HCEC 1CT (cell line): ENCODE measurements at places on chromosomes 4 and X.

DNA sequence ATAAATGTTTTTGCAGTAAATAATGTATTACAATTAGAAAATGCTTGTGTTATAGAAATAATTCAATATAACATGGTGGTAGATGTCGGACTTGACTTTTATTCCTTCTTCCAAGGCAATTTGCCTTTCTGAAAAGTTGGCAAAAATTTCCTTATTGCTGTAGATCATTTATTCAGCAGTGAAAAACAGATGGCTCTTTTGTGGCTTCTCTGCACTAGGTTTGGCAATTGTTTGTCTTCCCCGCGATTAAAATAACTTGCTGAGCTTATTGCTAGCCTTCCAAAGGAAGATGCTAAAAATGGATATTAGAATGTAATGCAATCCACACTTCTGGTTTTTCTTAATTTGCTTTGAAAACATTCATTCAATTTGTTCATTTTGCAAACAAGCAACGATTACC is 1977.9 kb upstream of the ADGRL3 start:
- DNase-seq: no peak

DNA sequence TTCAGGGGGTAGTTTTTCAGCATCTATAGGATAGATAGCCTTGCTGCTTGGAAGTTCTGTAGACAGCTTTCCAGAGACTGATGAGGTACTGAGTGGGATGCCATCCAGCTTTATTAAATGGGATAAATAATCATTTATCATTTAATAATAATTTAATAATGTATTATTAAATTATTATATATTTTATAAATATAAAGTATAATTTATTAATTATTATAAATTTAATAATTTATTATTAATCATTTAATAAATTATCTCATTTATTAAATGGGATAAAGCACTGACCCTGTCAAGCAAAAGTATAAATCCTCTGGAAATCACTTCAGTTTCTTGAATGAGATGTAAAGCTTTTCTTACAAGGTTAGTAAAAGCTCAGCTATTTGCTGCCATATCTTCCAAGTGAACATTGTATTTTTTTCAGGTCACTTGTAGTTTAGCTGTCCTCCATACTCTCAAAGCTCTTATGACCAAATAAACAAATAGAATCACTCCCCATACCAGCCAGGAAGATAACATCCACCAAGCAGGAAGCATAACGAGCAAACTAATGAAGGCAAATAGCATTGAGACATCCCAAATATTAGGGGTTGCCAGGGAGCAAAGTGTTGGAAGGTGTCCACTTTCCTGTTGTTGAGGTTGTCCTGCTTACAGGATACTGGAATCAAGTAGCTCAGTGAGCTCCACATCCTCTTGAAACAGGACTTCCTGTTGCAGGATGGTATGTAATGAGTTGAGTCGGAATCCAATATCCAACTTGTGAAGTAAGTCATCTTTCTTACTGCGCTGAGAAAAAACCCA is 88.9 kb downstream of the ZNF674 start:
- no peak for DNase-seq

GRCh38 chr4:98656886-98657285 is 1.5 kb downstream of the TSPAN5 start:
- DNase-seq: no peak

DNA sequence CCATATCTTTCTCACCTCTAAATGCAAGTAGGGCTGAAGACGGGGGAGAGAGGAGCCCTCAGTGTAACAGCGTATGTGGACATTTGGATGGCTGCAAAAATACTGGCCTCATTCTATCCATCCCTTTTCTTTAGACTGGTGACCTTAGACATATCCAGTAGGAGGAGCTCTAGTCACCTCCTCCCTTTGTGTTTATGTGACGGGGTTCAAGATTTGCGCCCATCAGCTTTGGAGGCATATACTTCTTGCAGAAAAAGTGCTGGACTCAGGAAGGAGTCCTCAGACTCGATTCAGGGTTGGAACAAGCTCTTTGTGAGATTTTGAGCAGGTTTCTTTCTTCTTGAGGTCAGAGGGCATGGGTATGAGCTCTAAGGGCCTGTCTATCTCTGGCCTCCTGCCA is 86.2 kb downstream of the MAMLD1 start:
- DNase-seq: no peak

DNA sequence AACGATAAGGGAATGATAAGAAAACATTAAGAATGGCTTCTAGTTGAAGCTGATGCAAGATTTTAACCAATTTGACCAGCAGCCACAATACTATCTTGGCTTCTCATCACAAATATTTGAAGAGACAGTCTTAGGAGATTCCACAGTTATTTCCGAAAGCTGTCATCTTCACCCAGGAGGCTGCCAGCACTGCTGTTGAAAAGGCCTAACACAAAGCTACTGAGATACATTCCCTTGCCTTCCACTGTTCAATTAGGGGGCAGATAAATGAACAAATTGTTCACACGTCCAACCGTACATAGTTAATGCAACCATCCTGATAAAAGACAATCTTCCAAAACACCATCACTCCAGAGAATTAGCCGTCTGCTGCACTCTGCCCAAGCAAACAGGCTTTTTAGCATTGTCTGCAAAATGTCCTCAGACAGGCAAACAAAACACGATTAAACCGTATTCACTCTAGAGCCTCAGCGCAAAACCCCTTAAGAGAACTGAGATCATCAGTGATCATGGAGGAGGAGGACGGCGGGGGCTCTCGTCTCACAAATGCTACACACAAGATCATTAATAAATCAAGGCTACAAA is 189.8 kb upstream of the PSAPL1 start:
- no peak for DNase-seq

- DNase-seq: peak; percentile 65
Measured at GRCh38 chr4:174578366-174578765, 56.1 kb upstream of the HPGD start.

- DNase-seq: no peak
Measured at GRCh38 chr4:175380841-175381240, 431.2 kb downstream of the GPM6A start.

DNA sequence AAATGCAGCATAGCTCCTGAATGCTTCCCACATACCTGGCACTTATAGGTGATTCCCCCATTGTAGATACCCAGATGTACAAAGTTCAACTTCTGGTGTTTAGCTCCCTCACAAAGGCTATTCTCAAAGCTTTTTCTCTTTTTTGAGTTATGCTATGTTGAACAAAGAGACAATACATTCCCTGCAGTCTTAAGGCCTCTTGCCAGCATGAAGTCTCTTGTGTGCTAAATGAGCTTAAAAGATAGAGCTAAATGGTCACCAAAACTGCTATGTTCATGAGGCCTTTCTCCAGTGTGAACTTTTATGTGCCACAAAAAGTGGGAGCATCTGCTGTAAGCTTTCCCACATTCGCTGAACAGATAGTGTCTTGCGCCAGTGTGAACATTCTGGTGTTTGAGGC is 111.2 kb upstream of the TMEM47 start:
- no peak for DNase-seq

- no peak for DNase-seq
Measured at GRCh38 chr4:8319731-8320385, 50.3 kb downstream of the HTRA3 start.

- DNase-seq: no peak
Measured at GRCh38 chrX:103729015-103729414, 18.3 kb downstream of the TMEM31 start.

DNA sequence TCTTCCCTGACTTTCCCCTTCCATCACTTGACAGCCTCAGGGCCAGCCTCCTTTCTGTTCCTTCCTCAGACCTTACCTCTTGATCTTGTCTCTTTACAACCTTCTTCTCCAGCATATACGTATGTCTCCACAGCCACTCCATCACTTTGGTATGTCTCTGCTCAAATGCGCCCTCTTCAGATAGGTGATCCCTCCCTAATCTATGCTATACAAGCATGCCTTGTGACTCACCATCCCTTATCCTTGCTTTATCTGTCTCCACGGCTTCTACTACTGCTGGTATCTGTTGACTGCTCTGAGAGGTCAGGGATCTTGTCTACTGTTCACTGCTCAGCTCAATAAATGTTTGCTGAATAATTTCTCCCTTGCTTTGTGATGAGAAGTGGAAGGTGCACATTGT is 9.0 kb downstream of the ARAP2 start:
- DNase-seq: no peak

GRCh38 chr4:102620697-102621497 is 119.7 kb downstream of the NFKB1 start:
- peak; percentile 71 for DNase-seq

GRCh38 chrX:11447418-11447817 is 154.2 kb downstream of the AMELX start:
- DNase-seq: no peak

- DNase-seq: no peak
Measured at GRCh38 chrX:139018436-139018835, 306.9 kb upstream of the FGF13 start.

- DNase-seq: no peak
Measured at GRCh38 chr4:117447925-117448324, 362.5 kb upstream of the TRAM1L1 start.

DNA sequence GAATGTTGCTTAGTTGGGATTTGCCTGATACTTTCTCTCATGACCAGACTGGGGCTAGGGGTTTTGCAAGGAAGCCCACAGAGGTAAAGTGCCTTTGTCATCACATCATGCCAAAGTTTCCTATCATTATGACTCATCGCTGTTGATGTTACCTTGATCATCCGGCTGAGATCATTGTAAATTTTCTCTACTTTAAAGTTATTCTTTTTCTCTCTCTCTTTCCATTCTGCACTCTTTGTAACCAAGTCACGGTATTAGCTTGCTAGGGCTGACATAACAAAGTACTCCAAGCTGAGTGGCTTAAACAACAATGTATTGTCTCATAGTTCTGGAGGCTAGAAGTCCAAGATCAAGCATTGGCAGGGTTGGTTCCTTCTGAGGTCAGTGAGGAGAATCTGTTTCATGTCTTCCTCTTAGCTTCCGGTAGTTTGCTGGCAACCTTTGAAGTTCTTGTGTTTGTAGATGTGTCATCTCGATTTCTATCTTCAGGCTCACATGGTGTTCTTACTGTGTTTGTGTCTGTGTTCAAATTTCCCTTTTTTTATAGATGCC is 113.0 kb downstream of the DTHD1 start:
- no peak for DNase-seq

DNA sequence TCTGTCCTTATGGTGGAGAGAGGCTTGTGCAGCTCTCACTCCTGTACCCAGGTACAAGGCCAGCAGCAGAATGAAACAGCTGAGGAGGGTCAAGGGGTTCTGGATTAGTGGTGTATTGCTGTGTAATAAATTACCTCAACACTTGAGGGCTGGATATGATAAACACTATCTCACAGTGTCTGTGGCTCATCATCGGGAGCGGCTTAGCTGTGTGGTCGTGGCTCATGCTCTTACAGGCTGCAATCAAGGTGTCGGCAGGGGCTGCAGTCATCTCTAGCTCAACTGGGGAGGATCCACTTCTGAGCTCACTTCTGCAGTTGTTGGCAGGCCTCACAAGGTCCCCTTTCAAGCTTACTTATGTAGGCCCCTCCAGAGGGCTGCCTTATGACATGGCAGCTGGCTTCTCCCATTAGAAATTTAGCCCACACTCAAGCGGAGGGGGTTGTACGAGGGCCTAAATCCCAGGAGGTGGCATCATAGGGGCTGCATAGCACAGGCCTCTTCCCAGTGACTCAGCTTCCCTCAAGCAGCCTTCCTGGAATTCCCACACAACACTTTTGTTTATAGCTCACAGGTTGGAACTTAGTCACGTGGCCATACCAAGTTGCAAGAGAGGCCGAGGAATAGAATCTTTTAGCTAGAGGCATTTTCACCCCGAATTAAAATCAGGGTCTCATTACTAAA is 148.2 kb upstream of the RPS6KA3 start:
- no peak for DNase-seq

- DNase-seq: peak; percentile 79
Measured at GRCh38 chr4:77007358-77008230, 58.0 kb downstream of the SEPTIN11 start.

- DNase-seq: no peak
Measured at GRCh38 chrX:133706890-133707289, 278.5 kb downstream of the GPC3 start.

GRCh38 chr4:110518889-110519490 is 43.0 kb downstream of the ENPEP start:
- no peak for DNase-seq

DNA sequence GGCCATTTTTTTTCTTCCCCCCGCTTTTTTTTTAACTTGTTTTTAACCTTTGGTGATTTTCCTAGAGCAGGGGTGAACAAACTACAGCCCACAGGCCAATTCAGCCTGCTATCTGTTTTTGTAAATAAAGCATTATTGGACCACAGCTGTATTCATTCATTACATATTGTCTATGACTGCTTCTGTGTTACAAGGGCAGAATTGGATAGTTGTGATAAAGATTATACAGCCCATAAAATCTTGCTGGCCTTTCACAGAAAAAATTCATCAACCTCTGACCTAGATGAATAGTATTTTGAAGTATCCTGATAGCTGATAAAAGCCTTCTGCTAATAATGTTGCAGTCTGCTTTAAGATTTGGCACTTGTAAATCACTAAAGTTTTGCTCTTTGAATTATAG is 63.4 kb downstream of the SMAD1 start:
- no peak for DNase-seq

- DNase-seq: peak; percentile 51
Measured at GRCh38 chrX:49106930-49107329, 16.6 kb downstream of the GPKOW start.

GRCh38 chrX:118990512-118991227 is 16.3 kb downstream of the LONRF3 start:
- DNase-seq: no peak

- DNase-seq: no peak
Measured at GRCh38 chr4:174047363-174047762, 236.1 kb downstream of the FBXO8 start.

DNA sequence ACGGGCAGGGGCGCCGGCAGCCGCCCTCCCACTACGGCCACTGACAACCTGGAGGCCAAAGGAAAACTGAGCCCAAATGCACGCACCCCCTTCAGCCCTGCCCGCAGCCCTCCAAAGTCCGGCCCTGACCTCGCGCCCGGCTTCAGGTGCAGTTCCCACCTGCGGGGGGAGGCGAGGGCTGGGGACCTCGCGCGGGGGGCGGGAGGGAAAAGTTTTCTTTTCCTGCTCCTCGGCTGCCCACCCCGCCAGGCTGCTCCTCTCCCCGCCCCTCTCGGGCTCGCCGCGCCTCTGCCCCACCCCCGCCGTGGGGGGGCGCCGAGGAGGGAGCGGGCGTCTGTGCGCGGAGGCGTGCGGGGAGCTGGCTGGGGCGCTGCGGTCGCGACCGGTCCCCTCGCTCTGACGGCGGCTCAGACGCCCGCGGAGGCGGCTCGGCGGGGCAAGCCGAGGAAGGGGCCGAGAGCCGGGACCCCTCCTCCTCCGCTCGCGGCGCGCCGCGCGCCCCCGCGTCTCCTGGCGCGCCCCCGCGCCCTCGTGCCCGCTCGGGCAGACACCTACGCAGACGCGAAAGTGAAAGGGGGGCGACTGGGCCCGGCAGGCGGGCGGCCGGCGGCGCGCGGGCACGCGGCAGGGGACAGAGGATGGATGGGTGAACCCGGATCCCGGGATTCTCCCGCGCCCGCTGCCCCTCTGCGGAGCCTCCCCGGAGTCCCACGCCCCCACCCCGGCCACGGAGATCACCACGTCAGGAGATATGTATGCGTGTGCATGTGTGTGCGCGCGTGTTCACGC is 3.1 kb upstream of the NR3C2 start:
- no peak for DNase-seq

DNA sequence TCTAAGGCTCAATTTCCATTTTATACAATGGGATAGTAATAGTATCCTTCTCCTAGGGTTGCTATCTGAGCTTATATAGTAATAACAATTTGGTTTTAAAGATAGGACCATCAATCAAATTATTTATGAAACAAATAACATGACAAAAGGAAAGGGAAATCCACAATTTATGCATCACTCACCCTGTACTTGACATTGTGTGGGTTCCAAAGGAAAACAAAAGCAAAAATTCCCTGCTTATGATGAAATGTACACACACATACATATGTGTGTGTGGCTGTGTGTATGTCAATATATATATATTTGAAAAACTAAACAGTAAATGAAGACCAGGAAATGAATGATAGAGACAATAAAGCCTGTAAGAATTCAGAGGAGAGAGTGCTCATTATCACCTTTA is 2.9 kb upstream of the TNIP3 start:
- DNase-seq: no peak
